Fibroblast of skin of right quadriceps (primary cell): ENCODE measurements at places on chromosomes 16 and 17.
A peak's percentile ranks its signal among the peaks of the same experiment; 100 is the strongest.

- DNase-seq, result peak; percentile 64
Measured at GRCh38 chr17:45235416-45236281, 14.0 kb downstream of the FMNL1 start.

DNA sequence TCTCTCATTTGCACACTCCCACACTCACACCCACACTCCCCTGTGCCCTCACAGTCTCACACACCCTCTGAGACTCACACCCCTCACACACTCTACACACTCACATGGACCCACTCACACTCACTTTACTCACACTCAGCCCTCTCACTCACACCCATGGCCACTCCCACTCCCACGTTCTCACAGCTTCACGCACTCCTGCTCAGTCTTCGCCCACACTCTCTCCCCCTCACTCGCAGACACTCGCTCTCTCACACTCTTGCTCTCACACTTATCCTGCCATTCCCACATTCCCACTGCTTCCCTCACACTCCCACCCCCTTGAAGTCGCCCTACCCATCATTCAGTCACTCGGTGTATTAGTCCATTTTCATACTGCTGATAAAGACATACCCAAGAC, 47.9 kb downstream of the CCDC182 start:
- no peak for DNase-seq

- DNase-seq, result no peak
Measured at GRCh38 chr17:56481659-56482058, 111.8 kb upstream of the NOG start.

- no peak for DNase-seq
Measured at GRCh38 chr16:86045591-86045971, 146.6 kb downstream of the IRF8 start.

GRCh38 chr16:68287276-68288251, 23.2 kb downstream of the SLC7A6OS start:
- peak; percentile 53 for DNase-seq

GRCh38 chr16:13056607-13057006, 155.2 kb downstream of the SHISA9 start:
- DNase-seq, result no peak

GRCh38 chr17:63116228-63116627, 150.2 kb downstream of the TANC2 start:
- DNase-seq, result no peak

DNA sequence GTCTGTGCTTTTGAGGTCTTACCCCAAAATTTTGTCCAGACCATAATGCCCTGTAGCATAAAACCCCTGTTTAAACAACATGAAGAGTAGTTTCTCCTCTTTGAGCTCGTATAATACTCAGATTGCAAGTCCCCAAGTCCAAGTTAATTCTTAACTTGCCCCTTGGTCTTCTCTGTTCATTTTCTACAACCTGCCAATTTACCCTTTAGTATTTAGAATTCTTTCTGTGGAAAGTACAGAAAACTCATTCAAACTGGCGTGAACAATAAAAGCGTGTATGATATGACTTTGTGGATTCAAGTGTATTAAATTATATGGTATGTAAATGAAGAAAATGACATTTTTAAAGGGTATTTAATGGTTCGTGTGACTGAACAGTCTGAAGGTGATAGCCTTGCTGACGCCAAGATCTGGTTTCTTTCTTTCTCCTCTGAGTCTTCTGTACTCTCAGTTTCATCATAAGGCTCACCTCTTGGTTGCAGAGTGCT, 185.6 kb downstream of the PRKCA start:
- no peak for DNase-seq

DNA sequence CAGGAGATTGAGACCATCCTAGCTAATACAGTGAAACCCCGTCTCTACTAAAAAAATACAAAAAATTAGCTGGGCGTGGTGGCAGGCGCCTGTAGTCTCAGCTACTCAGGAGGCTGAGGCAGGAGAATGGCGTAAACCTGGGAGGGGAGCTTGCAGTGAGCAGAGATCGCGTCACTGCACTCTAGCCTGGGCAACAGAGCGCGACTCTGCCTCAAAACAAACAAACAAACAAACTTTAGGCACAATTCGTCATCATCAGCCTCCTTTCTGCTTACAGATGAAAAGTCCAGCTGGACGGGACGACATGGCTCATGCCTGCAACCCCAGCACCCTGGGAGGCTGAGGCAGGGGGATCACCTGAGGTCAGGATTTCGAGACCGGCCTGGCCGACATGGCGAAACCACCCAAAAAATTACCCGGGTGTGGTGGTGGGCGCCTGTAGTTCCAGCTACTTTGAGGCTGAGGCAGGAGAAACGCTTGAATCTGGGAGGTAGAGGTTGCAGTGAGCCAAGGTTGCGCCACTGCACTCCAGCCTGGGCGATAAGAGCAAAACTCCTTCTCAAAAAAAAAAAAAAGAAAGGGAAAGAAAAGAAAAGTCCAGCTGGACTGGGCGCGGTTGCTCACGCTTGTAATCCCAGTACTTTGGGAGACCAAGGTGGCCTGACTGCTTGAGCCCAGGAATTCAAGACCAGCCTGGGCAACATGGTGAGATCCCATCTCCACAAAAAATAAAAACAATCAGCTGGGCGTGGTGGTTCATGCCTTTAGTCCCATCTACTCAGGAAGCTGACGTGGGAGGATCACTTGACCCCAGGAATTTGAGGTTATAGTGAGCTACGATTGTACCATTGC, 1.5 kb upstream of the SPIRE2 start:
- DNase-seq, result no peak

DNA sequence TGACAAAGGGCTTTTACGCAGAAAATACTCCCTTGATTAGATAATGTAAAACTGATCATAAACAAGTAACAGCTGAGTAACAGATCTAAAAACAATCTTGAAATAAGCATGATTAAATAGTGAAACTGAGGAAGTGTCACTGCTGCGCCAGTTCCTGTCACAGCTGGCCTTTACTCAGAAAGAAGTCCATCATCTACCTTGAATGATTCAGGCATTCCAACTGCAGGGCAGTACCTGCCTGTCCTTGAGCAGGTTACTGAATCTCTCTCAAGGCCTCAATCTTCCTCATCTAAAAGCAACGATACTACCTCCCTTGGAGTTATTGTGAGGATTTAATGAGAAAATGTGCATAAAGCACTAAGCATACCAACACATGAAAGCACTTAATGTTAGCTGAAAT, 12.7 kb downstream of the PHLPP2 start:
- no peak for DNase-seq

- DNase-seq, result no peak
Measured at GRCh38 chr17:18866866-18867813, 9.2 kb downstream of the PRPSAP2 start.

- peak; percentile 24 for DNase-seq
Measured at GRCh38 chr17:16941072-16942036, 30.6 kb downstream of the TNFRSF13B start.

DNA sequence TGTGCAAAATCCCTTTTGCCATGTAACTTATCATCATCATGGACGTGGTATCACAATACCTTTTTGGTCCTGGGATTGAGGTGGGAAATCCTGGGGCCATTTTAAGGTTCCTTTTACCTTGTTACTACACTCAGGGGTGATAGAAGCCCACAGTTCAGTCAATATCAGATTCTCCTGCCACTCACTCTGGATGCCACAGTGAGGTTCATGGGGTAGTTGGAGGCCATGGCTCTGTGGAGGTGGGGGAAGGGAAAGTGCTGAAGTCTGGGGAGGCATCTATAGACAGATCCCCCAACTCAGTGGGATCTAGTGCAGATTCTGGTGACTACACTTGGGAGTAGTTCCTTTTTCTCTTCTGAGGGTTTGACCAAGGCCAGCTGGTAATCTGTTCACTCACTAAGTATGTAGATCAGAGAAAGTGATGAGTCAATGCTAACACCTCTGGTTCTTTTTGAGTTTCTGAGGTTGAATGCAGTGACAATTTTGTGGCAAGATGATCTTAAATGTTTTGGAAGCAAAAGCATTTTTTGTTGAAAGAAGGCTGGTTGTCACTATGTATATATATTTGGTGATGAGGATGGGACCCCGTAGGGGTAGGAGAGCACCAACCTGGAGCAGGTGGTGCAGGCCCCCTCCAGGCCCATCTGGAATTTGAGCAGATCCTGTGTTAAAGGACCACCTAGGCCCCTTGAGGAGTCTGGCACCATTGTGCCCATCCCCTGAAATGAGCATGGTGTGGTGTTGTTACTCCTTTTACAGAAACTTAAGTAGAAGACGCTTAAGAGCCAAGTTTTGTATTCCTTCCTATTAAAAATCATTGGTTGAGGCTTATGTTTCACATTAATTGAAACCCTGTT, 18.8 kb upstream of the IRF8 start:
- DNase-seq, result no peak

DNA sequence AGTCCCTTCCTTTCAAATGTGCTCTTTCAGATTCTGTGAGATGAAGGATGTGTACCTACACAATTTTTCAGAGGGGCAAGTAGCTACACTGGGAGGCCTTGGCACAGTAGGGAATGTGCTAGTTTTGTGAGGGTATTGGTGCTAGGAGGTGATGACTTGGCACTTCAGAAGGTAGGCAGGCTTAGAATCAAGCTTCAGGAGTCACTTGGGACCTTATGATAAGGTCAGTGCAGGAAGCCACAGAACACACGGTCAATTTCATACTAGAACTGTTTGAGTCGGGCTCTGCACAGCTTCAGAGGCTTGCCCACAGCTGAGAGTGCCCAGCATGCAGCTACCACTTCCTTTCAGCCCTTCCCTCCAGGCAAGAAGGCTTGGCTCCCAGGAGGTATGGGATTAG, 6.1 kb downstream of the CMTM1 start:
- DNase-seq, result no peak

GRCh38 chr17:10415161-10415560, 6.6 kb downstream of the MYH8 start:
- no peak for DNase-seq

DNA sequence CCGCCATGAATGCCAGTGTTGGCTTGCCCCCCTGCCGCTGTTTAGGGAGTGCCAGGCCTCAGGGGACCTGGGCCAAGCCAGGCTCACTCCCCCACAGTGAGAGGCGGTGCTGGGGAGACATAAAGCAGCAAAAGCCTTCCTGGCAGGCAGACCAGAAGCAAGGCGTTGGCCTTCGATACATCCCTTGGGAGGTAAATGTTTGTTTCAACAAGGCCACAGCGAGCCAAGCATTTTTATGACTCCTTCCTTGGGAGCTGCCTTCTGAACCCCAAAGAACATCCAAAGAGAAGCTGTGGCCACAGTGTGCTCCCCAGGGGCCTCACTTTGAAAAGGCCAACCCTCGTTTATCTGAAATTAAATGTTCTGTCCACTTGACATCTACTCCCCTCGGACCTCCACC, 119.7 kb upstream of the CIBAR2 start:
- no peak for DNase-seq

DNA sequence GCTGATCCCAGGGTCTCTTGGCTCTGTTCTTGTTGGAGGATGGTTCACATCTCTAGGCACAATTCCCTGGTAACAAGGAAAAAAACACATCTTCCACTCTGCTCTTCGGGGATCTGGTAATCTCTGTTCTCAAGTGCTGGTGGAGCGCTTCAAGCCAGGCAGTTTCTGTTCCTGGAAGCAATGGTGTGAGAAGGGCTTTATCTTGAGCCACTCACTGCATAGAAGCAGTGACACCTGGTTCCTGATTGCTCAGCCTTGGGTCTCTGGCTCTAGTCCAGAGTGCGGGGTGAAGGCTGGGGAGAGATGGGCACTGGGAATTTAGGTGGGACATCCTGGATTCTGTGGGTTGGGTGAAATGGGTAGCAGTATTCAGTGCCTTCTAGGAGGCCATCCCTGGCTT, 14.1 kb downstream of the AKAP1 start:
- no peak for DNase-seq

- DNase-seq, result peak; percentile 79
Measured at GRCh38 chr17:43468691-43469139, 15.1 kb upstream of the DHX8 start.

- no peak for DNase-seq
Measured at GRCh38 chr17:81644976-81645952, 8.3 kb downstream of the TSPAN10 start.

GRCh38 chr16:87384162-87384874, 742 bp upstream of the FBXO31 start:
- no peak for DNase-seq

DNA sequence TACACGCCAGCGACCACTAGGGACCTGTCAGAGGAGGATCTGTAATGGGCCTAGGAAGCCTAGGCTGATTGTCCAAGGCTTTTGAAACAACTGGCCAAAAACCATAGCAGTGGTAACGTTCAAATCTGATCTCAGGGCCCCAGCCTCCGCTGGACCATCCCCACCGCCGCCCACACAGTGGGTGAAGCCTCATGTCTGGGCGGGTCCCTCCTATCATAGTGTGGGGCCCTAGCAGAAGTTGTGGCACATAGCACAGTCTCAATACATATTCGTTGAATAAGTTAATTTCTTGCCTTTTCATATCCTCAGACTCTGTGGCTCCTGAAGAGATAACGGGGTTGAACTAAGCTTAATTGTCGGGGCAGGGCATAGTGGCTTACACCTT, 818 bp downstream of the DPH1 start:
- DNase-seq, result no peak
